ENCODE measurements at places on chromosomes 6 and 20.

DNA sequence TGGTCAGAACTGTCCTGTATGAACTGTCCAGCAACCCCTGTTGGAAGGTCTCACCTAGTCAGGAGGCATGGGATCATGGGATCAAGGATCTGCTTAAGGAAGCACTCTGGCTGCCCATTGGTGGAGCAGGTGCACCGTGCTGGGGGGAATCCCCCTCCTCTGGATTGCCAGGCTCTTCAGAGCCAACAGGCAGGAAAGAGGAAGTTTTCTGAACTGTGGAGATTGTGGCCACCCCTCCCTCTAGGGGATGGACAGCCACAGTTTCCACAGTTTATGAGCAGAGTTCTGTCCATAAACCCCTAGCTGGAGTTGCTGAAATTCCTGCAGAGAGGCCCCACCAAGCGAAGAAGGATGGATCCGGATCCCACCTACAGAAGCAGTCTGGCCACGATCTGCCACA, 13.0 kb upstream of the HLA-DQB1 start:
- DNase-seq, result no peak

GRCh38 chr20:415820-416322, 7.8 kb downstream of the RBCK1 start:
- DNase-seq, result no peak

- DNase-seq, result no peak
These were observed 618.9 kb downstream of the BCKDHB start for GRCh38 chr6:80725156-80725930.

- peak; percentile 90 for DNase-seq
These were observed 20.7 kb upstream of the UTRN start for GRCh38 chr6:144264270-144265060.

DNA sequence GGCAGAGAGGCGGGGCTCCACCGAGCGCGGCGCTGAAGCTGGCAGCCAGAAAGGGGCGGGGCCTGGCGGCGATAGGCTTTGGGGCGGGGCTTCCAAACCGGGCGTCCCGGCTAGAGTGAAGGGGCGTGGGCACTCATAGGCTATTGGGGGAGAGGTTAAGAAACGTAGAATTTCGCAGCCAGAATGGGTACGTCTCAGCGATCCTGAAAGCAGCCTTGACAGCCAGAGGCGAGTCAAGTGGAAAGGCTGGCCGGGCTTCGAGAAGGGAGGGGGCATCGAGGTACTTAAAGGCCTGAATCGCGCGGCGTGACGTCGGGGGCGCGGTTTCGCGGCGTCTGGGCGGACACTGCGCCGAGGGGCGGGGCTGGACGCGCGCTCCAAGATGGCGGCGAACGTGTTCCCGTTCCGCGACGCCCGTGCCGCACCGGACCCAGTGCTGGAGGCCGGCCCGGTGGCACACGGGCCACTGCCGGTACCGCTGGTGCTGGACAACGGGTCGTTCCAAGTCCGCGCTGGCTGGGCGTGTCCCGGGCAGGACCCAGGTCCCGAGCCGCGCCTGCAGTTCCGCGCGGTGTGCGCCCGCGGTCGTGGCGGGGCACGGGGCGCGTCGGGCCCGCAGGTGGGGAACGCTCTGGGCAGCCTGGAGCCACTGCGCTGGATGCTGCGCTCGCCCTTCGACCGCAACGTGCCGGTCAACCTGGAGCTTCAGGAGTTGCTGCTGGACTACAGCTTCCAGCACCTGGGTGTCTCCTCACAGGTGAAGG, at the start of gene ACTR5:
ACTR5 (plus strand) TSS at position 364 of the 764 bp plus-strand sequence; CDS start at position 383, 19 bp downstream.
- DNase-seq, result peak; percentile 98

DNA sequence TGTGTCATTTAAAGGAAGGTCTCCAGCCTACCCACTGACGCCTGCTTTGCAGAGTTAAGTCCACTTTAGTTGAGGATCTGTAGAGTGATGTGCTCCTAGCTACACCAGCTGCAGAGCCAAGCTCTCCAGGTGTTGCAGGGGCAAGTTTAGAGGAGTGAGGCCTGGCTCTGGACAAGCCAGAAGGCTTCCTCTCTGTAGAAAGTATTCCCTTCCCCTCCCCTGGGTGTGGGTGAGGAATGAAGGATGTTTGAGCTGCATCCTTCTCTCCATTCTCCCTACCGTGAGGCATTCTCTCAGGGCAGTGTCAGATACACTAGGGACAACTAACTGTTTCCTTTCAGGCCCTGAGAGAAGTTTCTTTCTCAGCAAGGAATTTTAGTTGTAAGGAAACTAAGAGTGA, 66.5 kb downstream of the ELOVL5 start:
- no peak for DNase-seq

DNA sequence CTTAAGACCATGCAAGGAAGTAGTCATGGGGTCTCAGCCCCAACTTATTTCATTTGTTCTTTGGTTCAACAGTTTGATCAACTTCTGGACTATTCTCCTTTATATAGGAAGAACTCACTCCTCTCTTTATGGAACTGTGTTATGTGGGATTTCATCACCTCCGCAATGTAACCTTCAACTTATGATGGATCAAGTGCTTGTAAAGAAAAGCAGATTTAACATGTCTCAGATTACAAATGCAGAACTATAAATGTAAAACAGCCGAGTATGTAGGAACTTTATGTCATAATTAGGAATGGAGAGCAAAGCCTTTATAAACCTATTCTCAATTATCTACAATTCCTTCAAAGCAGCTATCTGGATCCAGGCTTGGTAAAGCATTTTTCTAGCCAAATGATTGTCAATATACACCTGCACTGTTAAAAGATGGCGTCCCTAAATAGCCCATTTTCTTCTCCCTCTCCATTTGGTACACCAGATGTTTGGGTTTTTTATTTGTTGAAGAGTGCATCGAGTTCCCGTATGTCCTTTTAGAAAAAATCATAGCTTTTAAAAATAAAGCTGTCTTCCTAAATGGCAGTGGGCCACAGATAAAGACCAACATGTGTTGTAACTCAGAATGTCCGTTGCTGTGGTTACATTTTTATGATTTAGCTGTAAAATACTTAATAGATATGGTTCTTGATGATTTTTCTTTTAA, 985.1 kb upstream of the SLC35B3 start:
- DNase-seq, result no peak

DNA sequence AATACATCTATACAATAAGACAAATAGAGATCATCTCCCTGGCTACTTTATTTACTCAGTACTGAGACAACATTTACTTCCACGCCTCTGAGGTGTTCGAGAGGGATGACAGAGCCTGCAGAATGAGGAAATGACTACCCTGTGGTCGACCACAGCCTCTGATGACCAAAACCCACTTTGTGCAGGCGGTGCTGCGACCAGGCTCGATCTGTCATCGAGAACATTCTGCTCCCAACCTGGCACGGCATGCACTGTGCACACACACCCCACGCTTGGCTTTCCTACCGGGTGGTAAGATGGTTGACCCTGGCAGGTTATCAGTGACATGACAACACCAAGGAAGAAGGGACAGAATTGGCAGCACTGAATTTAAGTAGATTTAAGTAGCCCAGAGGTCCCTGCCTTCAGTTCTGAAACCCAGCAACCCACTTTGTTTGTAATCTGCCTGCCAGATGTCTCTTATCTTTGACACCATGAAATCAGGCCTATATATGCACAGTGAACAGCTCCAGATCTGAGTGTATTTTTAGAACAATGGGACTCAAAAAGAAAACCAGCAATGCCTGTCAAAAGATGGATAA, 42.6 kb downstream of the TTI1 start:
- DNase-seq, result peak; percentile 77

- no peak for DNase-seq
These were observed 6.6 kb downstream of the TUBB start for GRCh38 chr6:30726506-30727413.
